ENCODE measurements at places on chromosomes 13 and 19.

DNA sequence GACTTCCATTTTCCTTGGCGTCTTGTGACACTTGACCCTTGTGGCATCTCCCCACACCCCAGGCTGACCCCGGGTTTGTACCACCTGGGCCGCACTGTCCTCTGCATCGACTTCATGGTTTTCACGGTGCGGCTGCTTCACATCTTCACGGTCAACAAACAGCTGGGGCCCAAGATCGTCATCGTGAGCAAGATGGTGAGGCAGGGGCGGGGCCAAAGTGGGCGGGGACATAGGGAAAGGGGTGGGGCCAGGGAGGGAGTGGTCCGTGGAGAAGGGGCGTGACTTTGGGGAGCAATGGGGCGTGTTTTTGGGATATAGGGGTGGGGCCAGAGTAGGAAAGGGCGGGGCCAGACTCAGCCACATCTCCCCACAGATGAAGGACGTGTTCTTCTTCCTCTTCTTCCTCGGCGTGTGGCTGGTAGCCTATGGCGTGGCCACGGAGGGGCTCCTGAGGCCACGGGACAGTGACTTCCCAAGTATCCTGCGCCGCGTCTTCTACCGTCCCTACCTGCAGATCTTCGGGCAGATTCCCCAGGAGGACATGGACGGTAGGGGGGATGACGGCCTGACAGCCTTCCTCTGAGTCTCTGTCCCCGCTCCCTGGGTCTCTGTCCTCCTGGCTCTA, 42.8 kb downstream of the TRPM4 start:
- DNase-seq, result no peak

DNA sequence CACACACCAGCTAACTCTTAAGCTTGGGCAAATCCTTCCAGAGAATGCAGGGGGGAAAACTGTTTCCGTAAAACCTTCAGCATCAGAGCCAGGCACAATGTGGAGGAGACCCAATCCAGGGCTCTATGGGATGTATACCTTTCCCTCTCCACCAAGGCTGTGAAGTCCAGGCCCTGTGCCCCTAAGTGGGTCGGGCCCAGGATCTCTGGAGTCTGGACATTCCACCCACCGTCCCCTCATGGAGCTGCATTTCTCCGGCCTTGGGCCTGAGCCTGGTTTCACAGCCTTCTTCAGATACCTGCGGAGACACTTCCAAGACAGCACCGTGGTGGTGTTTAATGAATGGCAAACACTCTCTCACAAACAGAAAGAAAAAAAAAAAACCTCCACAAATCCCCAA, 186.2 kb downstream of the URI1 start:
- DNase-seq, result no peak

DNA sequence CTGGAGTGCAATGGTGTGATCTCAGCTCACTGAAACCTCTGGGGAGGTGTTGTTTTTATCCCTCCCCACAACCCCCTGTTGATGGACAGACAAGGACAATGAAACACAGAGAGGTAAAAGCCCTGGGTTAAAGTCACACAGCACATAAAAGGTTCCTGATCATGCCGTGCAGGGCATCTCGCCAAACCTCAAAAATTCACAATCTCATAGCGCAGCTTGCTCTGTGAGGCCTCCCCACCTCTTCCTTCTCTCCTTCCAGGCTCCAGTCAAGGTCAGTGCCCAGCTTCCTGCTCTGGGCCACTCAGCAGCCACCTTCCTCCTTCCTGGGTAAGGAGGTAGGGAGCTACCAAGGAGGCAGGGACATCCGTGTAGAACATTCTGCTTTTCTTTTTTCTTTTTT, 2.3 kb downstream of the FUT2 start:
- no peak for DNase-seq

DNA sequence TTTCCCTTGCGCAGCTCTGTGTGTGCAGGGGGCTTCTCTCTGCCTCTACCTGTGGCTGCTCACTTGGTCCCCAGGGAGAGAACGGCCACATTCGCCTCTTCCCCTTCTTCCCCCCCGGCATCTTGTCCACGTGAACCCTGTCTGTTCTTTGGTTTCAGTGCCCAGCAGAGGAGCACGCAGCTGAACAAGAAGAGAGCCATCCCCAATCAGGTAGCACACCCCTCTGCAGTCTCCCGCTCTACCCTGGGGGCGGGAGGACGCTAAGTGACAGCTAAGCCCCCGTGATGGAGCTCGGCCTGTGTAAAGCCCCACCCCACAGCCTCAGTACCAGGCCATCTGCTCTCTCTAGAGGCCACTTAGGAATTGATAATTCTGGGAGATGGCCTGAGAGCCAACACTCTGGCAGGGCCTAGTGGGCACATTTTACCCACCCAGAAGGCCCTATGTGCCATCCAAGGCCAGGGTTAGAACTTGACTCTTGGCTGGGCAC, 30.2 kb downstream of the TMED1 start:
- no peak for DNase-seq

GRCh38 chr13:43626994-43627393, 159.8 kb downstream of the ENOX1 start:
- no peak for DNase-seq

- no peak for DNase-seq
Measured at GRCh38 chr19:33376423-33376822, 2.9 kb downstream of the CEBPG start.

DNA sequence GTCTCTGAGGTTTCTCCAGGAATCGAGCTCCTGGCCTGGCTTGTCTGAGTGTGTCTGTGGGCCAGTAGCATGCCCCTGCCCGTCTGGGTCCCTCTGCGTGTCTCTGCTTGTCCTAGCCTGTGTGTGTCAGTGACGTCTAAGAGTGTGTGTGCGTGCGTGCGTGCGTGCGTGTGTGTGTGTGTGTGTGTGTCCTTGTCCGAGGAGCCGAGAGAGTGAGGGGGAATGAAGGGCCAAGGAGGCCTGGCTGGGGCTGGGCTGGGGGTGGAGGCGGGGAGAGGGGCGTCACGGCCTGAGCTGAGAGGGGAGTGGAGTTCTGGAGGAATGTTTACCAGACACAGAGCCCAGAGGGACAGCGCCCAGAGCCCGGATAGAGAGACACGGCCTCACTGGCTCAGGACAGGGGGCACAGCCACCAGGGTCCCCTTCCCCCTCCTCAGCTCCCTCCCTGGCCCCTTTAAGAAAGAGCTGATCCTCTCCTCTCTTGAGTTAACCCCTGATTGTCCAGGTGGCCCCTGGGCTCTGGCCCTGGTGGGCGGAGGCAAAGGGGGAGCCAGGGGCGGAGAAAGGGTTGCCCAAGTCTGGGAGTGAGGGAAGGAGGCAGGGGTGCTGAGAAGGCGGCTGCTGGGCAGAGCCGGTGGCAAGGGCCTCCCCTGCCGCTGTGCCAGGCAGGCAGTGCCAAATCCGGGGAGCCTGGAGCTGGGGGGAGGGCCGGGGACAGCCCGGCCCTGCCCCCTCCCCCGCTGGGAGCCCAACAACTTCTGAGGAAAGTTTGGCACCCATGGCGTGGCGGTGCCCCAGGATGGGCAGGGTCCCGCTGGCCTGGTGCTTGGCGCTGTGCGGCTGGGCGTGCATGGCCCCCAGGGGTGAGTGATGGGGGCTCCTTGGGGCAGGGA, at the start of gene AXL:
AXL (plus strand) TSS at position 609 of the 893 bp plus-strand sequence; CDS start at position 779, 170 bp downstream.
- DNase-seq, result no peak

DNA sequence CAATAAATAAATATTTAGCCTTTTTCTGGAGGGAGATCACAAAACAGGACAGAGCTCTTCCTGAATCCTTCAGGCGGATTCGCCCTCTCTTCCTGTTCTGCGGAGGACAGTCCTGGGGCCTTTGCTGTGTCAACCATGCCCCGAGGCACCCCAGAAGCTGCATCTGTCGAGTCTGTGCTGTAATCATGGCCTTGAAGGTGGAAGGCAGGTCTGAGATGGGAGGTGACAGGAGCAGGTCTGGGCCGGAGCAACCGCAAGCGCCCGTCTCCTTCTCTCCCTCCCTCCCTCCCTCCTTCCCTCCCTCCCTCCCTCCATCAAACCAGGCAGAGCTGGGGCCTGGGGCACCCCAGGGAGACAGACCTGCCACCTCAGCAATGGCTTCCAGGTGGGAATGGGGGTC, 4.6 kb upstream of the FXYD3 start:
- no peak for DNase-seq

DNA sequence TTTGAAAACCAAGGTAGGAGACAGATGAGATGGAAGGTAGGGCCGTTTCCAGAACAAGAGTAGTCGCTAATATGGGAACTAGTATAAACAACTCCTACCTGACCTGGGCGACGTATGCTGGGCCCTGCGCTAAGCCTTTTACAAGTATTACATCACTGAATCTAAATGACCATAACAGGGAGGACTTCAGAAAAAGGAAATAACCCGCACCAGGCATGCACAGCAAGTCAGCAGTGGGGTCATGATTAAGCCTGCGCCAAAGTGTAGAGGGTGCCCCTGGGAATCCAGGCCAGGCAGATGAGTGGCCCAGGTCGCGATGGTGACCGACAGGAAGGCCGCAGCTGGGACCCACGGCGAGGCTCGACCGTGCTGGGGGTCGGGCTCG, 613 bp downstream of the ATP13A1 start:
- DNase-seq, result no peak

DNA sequence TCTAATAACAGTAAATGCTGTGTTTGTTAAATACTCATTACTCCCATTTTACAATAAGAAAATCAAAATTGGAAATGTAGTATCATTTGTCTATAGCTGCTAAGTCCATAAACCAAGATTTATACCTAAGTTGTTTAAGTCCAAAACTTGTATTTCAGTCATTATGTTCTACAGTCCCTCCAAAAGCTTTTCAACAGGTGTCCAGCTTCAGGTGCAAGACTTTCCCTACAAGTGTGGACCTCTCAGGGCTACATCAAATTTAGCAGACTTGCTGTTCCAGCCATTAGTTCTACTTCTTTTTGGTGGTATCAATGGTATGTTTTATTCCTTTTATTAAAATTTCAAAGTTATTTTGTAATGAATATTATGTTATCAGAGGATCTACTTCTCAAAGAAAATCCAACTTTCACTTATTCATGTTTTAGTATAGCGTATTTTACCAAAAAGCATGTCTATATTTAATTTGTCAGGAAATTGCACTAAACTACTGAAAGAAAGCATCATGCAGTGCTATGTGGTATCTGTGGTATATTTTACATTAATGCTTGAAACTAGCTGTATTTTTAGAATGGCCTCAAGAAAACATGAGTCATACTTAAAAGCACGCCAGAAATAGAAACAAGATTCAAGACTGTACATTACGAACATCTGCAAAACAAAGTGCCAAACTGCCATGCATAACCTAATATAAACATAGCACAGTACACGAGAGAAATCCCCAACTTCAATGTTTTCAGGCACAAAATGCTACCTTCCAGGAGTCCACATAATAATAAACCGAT, 44.5 kb downstream of the VWA8 start:
- no peak for DNase-seq

GRCh38 chr13:61728471-61728870, 312.8 kb upstream of the PCDH20 start:
- no peak for DNase-seq

DNA sequence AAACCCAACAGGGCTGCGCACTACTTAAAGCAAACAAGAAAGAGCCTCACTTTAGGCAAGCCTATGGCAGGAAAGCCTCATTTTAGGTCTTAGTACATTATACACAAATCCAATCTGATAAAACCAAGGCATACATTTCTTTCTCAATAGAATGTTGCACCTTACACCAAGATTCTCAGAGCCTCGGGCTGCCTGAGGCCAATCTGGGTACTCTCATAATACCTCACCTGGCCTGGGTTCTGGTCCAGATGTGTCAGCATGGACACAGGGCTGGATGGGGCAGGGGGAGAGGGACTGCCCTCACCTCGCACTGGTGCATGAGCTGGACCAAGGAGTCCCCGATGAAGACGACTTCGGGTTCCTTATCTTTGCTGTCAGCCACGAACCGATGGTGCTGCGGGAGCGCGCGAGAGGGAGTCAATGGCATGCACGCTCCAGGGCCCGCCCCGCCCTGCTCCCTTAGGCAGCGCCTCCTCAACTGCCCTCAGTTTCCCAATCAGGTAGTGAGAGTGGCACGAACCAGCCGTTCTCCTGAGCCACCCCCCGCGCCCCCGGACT, at the start of gene PRR19:
PRR19 (plus strand) TSS at position 487 of the 558 bp plus-strand sequence. CDS start 7,453 bp downstream, outside the sequence.
- DNase-seq, result peak; percentile 51

DNA sequence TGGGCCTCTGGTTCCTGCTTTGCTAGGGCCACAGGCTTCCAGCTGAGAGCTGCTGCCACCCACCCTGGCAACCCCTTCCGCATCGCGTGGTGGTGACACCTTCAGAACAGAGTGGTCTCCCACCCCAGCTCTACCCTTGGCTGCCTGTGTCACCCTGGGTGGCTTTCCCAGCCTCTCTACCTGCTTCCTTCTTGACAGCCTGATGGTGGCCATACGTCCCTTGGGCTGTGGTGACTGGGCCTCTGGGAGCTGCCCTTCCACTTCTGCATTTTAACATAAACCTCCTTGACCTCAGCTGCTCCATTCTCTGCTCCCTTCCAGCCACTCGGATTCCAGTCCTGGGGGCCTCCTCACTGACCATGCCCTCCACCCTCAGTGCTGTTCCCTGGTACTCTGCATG, 17.0 kb downstream of the PAK4 start:
- no peak for DNase-seq

- DNase-seq, result peak; percentile 88
Measured at GRCh38 chr19:49224879-49225278, 67.3 kb downstream of the TRPM4 start.

GRCh38 chr19:10294368-10294697, 4.6 kb downstream of the ICAM5 start:
- DNase-seq, result no peak

GRCh38 chr13:76622315-76623040, 263.7 kb downstream of the KCTD12 start:
- DNase-seq, result peak; percentile 66

- DNase-seq, result no peak
Measured at GRCh38 chr19:6383188-6383587, 7.5 kb upstream of the PSPN start.

GRCh38 chr19:48271531-48272151, 1.8 kb downstream of the ZNF114 start:
- peak; percentile 84 for DNase-seq

- no peak for DNase-seq
Measured at GRCh38 chr13:29703421-29703820, 107.9 kb upstream of the SLC7A1 start.

- no peak for DNase-seq
Measured at GRCh38 chr19:29770648-29771047, 41.1 kb upstream of the CCNE1 start.

DNA sequence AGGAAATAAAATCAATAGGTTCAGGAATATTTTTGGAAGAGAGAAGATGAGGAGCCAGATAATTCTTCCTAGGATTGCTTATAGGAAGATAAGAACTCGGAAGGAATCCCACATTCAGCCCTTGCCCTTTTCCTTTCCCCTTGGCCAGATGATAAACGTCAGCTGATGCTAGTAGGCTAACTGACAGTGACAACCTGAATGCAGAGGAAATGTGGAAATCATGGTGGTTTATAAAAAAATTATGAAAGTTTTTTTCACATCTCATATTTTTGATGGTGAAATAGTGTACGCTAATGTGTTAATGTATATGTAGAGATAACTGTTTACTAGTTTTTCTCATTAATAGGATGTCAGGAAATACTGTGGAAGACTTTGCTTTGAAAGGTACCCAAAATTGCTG, 56.9 kb downstream of the EDNRB start:
- no peak for DNase-seq

- peak; percentile 87 for DNase-seq
Measured at GRCh38 chr13:39100996-39101738, 62.9 kb downstream of the NHLRC3 start.

GRCh38 chr13:55528434-55528833, 1612.3 kb upstream of the PRR20A start:
- DNase-seq, result no peak

Data from NCI-H2171 treated with DMSO at 0.1 percent for 48 hours (cell line).